ENCODE measurements at places on chromosomes 13 and 19.

GRCh38 chr13:24223341-24224231, 63.1 kb downstream of the SPATA13 start:
- peak; percentile 46 for DNase-seq

DNA sequence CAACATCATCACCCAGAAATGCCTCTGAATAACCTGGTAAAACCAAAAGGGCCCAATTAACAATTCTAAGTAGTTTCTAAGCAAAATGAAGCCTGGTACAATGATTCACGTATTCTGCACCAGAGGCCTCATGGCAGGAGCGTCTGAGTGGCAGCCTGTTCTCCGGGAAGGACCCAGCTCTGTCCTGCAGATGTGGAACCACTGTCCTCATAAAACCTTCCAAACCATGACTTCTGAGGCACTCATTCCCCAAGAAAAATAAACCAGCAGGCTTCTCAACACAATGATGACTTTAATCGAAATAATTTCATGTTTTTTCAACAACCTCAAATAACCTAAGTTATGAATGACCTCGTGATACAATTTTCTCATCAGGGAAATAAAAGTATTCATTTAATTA, 89.9 kb downstream of the STK24 start:
- no peak for DNase-seq

GRCh38 chr13:31224174-31224669, 24.4 kb downstream of the B3GLCT start:
- no peak for DNase-seq

DNA sequence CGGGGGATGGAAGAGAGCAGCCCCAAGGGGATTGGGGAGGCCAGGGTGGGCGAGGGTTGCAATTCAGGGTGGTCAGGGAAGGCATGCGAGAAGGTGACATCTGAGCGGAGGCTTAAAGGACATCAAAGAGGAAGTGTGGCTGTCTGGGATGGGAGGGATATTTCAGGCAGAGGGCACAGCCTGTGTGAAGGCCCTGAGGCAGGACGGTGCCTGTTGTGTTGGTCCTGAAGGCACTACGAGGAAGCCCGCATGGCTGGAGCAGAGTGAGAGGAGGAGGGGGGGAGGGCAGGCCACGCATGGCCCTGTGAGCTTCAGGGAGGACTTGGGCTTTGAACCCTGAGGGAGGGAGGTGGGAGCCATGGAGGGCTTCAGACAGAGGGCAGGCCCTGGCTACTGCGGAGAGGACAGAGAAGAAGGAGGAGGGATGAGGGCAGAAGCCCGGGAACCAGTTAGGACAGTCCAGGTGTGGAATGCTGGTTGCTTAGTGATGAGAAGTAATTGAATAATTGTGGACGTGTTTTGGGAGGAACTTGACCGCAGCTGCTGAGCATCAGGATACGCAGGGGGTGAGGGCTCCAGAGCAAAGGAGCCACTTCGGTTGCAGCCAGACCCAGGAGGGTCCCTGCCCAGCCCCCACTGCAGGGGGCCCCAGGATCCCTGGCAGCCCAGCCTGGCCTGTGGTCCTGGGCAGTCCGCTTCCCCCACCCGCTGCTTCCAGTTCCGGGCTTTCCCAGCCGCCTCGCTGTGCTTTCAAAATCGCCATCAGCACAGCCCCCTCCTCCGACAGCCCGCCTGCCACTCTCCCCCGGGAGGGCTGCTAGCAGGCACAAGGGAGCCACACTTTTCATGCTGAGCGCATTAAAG, 6.2 kb downstream of the TLE6 start:
- DNase-seq, result peak; percentile 43

GRCh38 chr13:112251930-112252585, 124.1 kb upstream of the SPACA7 start:
- no peak for DNase-seq

GRCh38 chr13:108166078-108166477, 49.3 kb downstream of the LIG4 start:
- DNase-seq, result no peak

GRCh38 chr13:28321756-28322155, 173.2 kb downstream of the FLT1 start:
- DNase-seq, result no peak

DNA sequence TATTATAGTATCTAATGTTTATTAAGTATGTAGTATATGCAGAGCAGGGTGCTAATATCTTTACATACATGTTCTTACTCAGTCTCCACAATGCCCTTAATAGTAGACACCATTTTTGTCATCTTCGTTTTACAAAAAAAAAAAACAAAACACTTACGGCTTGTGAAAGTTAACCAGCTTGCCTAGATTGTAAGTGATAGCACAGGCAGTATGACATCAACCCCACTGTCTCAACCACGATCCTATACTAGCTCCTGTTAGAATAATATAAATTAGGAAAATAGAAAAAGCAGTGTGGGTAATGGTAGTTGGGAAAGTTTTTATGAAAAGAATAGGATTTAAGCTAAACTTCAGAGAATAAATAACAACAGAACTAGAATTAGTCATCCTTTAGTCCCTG, 34.3 kb downstream of the MICU2 start:
- no peak for DNase-seq

DNA sequence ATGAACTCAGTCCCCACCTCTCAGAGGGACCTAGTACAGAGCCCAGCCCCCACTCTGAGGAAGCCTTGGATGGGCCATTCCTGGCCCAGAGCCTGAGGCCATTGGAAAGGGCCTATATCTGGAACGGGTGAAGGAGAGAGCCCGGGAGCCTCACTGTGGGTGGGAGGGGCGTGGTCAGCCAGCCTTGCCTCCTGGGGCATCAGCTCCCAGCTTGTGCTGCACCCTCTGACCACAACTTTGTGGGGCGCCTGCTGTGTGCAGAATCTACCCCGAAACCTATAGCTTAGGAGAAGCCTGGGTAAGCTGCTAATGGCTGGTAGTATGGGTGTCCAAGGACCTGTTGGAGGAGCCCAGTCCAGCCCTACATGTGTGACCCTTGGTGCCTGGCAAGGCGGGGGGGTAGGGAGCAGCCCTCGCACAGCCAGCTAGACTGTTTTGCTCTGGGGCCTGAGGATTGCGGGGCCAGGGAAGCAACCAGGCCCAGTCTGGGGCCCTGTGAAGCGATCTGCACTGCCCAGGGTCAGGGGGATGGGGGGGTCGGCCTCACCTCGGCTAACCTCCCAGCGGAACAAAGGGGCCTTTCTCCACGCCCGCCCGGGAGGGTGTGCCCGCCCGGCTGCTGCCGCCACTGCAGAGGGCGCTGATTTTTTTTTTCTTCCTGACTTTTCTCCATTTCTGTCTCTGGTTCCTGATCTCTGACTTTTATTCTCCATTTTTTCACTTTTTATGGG, 42.3 kb downstream of the LYL1 start:
- DNase-seq, result no peak

DNA sequence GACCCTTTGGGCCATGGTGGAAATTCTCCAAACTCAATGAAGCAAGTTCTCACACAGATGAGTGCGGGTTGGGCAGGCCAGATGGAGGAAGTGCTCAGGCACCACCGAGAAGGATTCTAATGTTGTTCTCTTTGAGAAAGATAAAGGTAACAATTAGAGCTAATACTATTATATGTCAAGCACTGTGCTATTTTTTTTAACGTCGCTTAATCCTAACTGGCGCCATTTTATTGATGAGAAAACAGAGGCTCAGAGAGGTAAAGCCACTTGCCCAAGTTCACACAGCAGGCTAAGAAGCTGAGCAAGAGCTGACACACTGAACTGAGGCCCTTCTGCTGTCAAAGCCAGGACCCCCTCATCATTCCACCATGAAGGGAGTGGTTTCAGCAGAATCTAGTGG, 1.0 kb downstream of the FBL start:
- DNase-seq, result no peak

GRCh38 chr19:10920781-10921180, 7.7 kb downstream of the YIPF2 start:
- DNase-seq, result no peak

- no peak for DNase-seq
Measured at GRCh38 chr19:48484931-48485612, 15.9 kb downstream of the CYTH2 start.

GRCh38 chr19:1745589-1746031, 7.7 kb upstream of the ONECUT3 start:
- no peak for DNase-seq

DNA sequence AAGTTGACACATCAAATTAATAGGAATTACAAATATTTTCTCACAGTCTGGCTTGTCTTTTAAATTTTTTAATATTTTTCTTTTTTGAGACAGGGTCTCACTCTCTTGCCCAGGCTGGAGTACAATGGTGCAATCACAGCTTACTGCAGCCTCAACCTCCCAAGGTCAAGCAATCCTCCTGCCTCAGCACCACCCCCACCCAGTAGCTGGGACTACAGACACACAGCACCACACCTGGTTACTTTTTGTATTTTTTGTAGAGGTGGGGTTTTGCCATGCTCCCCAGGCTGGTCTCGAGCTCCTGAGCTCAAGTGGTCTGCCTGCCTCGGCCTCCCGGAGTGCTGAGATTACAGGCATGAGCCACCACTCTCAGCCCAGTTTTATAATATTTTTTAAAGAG, 72.0 kb downstream of the SPATA13 start:
- no peak for DNase-seq

- peak; percentile 74 for DNase-seq
Measured at GRCh38 chr19:6087074-6087571, 23.2 kb downstream of the RFX2 start.

DNA sequence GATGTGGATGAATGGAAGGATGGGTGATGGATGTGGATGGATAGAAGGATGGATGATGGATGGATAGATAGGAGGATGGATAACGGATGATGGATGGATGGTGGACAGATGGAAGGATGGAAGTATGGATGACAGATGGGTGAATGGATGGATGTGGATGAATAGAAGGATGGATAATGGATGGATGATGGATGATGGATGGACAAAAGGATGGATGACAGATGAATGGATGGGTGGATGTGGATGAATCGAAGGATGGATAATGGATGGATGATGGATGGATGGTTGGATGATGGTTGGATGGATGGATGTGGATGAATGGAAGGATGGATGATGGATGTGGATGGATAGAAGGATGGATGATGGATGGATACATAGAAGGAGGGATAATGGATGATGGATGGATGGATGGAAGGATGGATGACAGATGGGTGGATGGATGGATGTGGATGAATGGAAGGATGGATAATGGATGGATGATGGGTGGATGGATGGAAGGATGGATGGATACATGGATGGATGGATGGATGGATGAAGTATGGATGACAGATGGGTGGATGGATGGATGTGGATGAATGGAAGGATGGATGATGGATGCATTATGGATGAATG, 39.3 kb downstream of the TMEM255B start:
- DNase-seq, result no peak

Data from GM20000 (cell line).